ENCODE measurements at places on chromosomes 16 and 17.

- H3K4me3 ChIP-seq: no peak overlapping the region
- no peaks in the 10 kb centered on the region for H3K27me3 ChIP-seq
- H3K36me3 ChIP-seq: no peaks in the 10 kb centered on the region
- no peak overlapping the region for H3K27ac ChIP-seq
- no peak for DNase-seq
These were observed 35.0 kb upstream of the SLC5A10 start for GRCh38 chr17:18916816-18917500.

GRCh38 chr17:47252209-47252608 lies 1.4 kb upstream of the ITGB3 start:
- peaks cover 5% of the 10 kb centered on the region for H3K27me3 ChIP-seq
- DNase-seq: no peak
- no peaks in the 10 kb centered on the region for H3K36me3 ChIP-seq
- no peak overlapping the region for H3K27ac ChIP-seq
- no peaks in the 10 kb centered on the region for H3K4me1 ChIP-seq

DNA sequence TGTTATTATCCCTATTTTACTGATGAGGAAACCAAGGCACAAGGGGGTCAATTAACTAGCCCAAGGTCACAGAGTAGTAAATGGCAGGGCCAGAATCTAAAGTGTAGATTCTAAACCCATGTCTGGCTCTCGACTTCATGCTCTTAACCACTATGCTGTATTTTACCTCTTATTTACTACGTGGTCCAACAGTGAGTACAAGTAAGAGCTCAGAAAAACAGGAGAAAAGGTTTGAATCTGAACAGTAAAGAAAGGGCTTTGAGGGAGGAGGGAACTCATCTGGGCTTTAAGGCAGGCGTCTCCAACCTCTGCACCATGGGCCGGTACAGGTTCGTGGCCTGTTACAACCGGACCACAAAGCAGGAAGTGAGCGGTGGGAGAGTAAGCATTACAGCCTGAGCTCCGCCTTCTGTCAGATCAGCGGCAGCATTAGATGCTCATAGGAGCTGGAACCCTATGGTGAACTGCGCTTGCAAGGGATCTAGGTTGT lies 62.9 kb downstream of the SMURF2 start:
- no peak overlapping the region for H3K27ac ChIP-seq
- no peaks in the 10 kb centered on the region for H3K36me3 ChIP-seq
- no peaks in the 10 kb centered on the region for H3K4me1 ChIP-seq
- no peaks in the 10 kb centered on the region for H3K27me3 ChIP-seq
- no peak overlapping the region for H3K4me3 ChIP-seq

- peaks cover 19% of the 10 kb centered on the region for H3K4me1 ChIP-seq
- no peaks in the 10 kb centered on the region for H3K27me3 ChIP-seq
- DNase-seq: no peak
- no peak overlapping the region for H3K27ac ChIP-seq
- H3K36me3 ChIP-seq: no peaks in the 10 kb centered on the region
These were observed 1.6 kb downstream of the ITGA3 start for GRCh38 chr17:50057521-50057991.
